Effector memory CD4-positive, alpha-beta T cell (primary cell): ENCODE measurements at places on chromosomes 5 and 9.

DNA sequence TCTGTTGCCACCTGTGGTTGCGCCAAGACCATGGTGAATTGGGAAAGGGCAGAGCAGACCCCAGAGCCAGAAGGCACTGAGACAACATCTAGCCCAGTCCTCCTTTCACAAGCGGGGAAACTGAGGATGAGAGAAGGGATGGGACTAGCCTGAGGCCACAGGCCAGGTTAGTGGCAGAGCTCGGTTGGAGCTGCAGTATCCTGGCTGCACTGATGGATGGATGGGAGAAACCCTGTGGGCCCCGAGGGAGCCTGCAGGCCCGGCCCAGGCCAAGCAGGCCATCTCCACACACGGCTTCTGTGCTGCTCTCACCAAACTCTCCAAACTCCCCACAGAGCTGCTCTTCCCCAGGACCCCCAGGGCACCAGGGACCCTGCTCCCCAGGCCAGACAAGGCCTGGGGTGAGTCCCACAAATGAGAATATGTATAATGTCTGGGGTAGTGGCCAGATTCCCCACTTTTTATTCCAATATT is 60.2 kb downstream of the TSTD2 start:
- no peaks in the 10 kb centered on the region for H3K27me3 ChIP-seq
- DNase-seq, result no peak
- H3K4me1 ChIP-seq, result no peaks in the 10 kb centered on the region
- no peak overlapping the region for H3K27ac ChIP-seq
- no peaks in the 10 kb centered on the region for H3K36me3 ChIP-seq
- H3K4me3 ChIP-seq, result no peak overlapping the region

DNA sequence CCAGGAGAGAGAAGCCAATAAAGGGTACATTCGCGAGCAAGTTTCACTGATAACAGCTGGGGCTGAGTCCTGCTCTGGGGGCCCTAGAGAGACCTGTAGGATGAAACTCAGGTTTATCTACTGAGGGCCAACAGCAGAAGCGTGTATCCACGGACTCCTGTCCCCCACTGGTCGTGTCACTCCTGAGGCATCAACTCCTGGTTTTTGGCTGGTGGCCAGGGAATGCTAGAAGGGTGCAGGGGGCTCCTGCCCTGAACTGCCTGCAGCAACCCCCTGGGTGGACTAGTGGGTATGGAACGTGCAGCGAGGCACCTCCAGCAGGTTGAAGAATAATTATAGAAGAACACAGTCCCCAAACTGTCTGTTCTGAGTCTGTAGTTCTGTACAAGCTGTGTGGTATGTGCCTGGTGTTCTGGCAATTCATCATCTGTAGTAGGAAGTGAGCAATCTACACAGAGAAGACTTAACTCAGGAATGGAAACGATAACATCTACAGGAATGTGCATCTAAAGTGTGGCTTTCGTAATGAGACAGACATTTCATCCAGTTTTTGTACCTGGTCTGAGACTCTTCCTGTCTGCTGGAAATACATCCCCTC is 64.5 kb upstream of the GNA14 start:
- H3K27me3 ChIP-seq, result no peaks in the 10 kb centered on the region
- H3K27ac ChIP-seq, result no peak overlapping the region
- no peak for DNase-seq

- no peaks in the 10 kb centered on the region for H3K36me3 ChIP-seq
- H3K27ac ChIP-seq, result no peak overlapping the region
- H3K4me1 ChIP-seq, result no peaks in the 10 kb centered on the region
- H3K27me3 ChIP-seq, result no peaks in the 10 kb centered on the region
- DNase-seq, result no peak
These were observed 2.0 kb downstream of the SPINK7 start for GRCh38 chr5:148314187-148314586.

DNA sequence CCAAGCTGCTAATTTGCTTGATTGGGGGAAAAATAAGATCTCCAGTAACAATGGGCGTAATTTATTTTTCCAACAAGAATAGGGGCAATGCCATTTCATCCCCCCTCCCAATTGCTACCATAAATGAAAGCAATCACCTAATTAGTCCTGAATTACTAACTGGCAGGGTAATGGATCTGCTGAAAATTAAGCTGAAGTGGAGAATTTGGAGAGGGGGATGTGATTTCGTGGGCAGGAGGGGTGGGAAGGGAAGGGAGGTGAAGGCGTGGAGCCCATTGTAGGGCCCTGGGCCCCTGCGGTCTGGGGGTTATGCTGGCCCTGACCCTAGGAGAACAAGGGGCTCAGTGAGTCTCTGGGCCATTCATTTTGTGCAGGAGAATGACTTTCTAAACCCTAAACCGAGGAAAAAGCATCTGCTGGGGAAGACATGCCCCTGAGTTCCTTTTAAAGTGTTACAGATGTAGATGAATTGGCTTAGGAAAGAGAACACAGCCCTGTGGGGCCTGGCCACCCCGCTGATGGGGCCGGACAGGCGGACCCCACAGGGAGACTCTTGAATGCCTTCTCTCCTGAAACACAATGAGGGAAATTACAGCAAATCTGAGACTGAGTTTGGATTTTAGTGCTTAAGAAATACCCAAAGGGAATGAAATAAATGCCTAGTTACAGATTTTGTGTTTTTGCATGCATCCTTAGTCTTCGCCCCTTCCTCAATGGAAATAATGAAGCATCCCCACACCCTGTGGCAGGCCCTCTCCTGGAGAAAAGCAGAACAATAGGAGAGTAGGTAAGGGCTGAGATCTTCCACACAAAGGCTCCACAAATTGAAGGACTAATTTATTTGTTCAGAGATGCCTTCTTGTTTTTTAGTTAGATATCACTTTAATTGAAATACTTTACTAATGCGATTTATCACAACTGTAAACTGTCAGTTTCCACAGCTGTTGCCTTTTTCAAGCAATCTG is 143.2 kb downstream of the PSAT1 start:
- no peak for DNase-seq
- no peaks in the 10 kb centered on the region for H3K4me1 ChIP-seq
- H3K27ac ChIP-seq, result no peak overlapping the region
- H3K36me3 ChIP-seq, result no peaks in the 10 kb centered on the region
- H3K4me3 ChIP-seq, result no peak overlapping the region

GRCh38 chr9:97386733-97387503 is 25.0 kb upstream of the TDRD7 start:
- no peaks in the 10 kb centered on the region for H3K36me3 ChIP-seq
- H3K27me3 ChIP-seq, result peaks cover 6% of the 10 kb centered on the region
- no peak overlapping the region for H3K4me3 ChIP-seq
- DNase-seq, result peak; percentile 58
- H3K4me1 ChIP-seq, result peaks cover 12% of the 10 kb centered on the region

- no peaks in the 10 kb centered on the region for H3K4me1 ChIP-seq
- H3K4me3 ChIP-seq, result no peak overlapping the region
- no peak for DNase-seq
- no peak overlapping the region for H3K27ac ChIP-seq
- H3K36me3 ChIP-seq, result no peaks in the 10 kb centered on the region
These were observed 14.6 kb downstream of the ADAMTS16 start for GRCh38 chr5:5154733-5155132.

- H3K27me3 ChIP-seq, result no peaks in the 10 kb centered on the region
- no peak overlapping the region for H3K27ac ChIP-seq
- no peak overlapping the region for H3K4me3 ChIP-seq
- DNase-seq, result no peak
- no peaks in the 10 kb centered on the region for H3K36me3 ChIP-seq
These were observed 87.3 kb downstream of the INVS start for GRCh38 chr9:100186356-100186755.

GRCh38 chr9:4097515-4097914 is 202.4 kb downstream of the GLIS3 start:
- H3K4me1 ChIP-seq, result no peaks in the 10 kb centered on the region
- H3K4me3 ChIP-seq, result no peak overlapping the region
- H3K27ac ChIP-seq, result no peak overlapping the region
- no peaks in the 10 kb centered on the region for H3K36me3 ChIP-seq
- no peak for DNase-seq

DNA sequence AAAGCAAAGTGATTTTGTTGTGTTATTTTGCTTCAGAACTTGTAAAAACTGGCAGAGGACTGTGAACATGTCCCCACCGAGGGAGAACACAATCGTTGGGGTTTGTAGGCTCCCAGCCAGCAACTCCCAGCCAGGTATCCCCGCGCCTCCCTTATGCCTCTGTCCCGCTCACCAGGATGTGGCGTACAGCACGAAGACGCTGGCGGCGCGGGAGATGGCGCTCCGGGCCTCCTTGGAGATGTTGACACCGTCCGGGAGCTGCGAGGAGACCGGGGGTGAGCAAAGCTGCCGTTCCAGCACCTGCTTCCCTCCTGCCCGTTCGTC is 630 bp downstream of the POLE3 start:
- no peaks in the 10 kb centered on the region for H3K27me3 ChIP-seq
- H3K4me3 ChIP-seq, result peak overlapping the region; percentile 72
- peak overlapping the region; percentile 91 for H3K27ac ChIP-seq
- H3K4me1 ChIP-seq, result peaks cover 7% of the 10 kb centered on the region

GRCh38 chr5:155885199-155885598 is 441.8 kb upstream of the SGCD start:
- peaks cover 4% of the 10 kb centered on the region for H3K27me3 ChIP-seq
- H3K4me3 ChIP-seq, result no peak overlapping the region
- DNase-seq, result no peak
- no peaks in the 10 kb centered on the region for H3K36me3 ChIP-seq
- no peaks in the 10 kb centered on the region for H3K4me1 ChIP-seq

- H3K4me1 ChIP-seq, result no peaks in the 10 kb centered on the region
- no peaks in the 10 kb centered on the region for H3K27me3 ChIP-seq
- no peak overlapping the region for H3K27ac ChIP-seq
- no peak for DNase-seq
- no peaks in the 10 kb centered on the region for H3K36me3 ChIP-seq
These were observed 101.7 kb upstream of the SARDH start for GRCh38 chr9:133839822-133840329.

DNA sequence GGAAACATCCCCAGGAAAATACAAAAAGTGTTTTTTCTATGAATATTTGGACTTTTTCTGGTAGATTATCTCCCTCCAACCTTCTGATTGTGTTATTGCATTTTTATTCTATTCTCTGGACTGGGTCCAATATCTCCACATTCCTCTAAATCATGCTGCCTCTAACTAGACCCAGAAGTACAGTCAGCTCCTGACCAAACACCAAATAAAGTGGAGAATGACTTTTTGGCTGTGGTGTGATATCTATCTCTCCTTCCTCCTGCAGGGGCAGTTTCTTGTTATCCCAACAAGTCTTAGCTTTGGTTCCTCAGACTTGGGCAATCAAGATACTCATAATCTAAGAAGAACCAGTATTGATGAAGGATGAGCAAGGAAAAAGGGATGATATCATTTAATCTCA is 3.2 kb upstream of the RAI14 start:
- H3K4me3 ChIP-seq, result no peak overlapping the region
- H3K4me1 ChIP-seq, result peaks cover 12% of the 10 kb centered on the region
- peaks cover 5% of the 10 kb centered on the region for H3K27me3 ChIP-seq
- no peak overlapping the region for H3K27ac ChIP-seq

- no peaks in the 10 kb centered on the region for H3K4me1 ChIP-seq
- no peak overlapping the region for H3K27ac ChIP-seq
- no peaks in the 10 kb centered on the region for H3K36me3 ChIP-seq
These were observed 10.0 kb upstream of the CAST start for GRCh38 chr5:96651948-96652753.

GRCh38 chr5:1053391-1054017 is 44.9 kb downstream of the NKD2 start:
- no peak overlapping the region for H3K27ac ChIP-seq
- DNase-seq, result no peak
- H3K27me3 ChIP-seq, result no peaks in the 10 kb centered on the region
- H3K4me1 ChIP-seq, result no peaks in the 10 kb centered on the region
- peaks cover 48% of the 10 kb centered on the region for H3K36me3 ChIP-seq

GRCh38 chr5:134492568-134492967 is 32.9 kb upstream of the JADE2 start:
- H3K27me3 ChIP-seq, result no peaks in the 10 kb centered on the region
- H3K27ac ChIP-seq, result no peak overlapping the region
- H3K4me1 ChIP-seq, result no peaks in the 10 kb centered on the region
- no peaks in the 10 kb centered on the region for H3K36me3 ChIP-seq
- DNase-seq, result no peak
- H3K4me3 ChIP-seq, result no peak overlapping the region

DNA sequence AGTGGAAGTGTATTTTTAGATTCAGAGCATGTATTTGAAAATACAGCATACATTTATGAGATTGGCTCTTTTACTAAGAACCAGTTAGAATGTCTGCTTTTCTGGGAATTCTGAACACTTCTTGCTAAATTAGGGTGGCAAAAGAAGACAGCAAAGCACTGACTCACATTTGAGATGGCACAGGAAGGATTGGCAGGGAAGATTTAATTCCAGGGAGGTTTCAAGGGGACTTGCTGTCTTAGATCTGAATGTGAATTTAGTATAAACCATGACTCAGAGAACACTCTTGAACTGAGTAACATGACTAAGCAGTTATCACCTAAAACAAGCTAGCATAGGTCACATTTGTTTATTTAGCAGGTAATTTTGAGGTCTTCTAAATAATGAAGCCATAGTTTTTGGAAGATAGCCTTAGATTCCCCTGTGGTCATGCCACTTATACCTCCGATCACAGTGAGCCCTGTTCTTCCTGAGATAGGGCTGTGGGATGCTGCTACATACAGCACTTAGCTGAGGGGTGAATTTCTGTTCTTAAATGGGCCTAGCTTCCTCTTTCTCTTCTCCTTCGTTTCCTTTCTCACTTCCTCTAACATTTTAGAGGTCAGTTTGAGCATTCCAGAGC is 173.8 kb downstream of the PCSK1 start:
- H3K27ac ChIP-seq, result no peak overlapping the region
- H3K27me3 ChIP-seq, result no peaks in the 10 kb centered on the region
- H3K4me1 ChIP-seq, result no peaks in the 10 kb centered on the region
- no peak for DNase-seq
- H3K36me3 ChIP-seq, result no peaks in the 10 kb centered on the region
- H3K4me3 ChIP-seq, result no peak overlapping the region

DNA sequence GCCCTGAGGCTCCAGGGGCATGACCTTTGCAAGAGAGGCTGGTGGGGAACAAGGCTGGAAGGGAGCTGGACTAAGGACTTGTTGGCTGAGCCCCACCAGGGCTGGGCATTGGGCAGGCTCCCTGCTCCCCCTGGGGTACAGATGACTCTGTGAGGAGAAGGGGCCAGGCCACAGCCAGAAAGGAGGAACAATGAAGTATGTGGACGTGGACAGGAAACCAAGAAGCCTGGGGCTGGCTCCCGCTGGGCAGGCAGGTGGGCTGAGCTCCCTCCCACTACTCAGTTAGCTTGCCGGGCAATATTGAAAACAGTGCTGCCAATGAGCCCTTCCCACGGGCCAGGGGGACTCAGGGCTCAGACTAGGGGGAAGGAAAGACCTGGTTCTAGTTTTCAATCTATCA is 66.1 kb upstream of the SPTLC1 start:
- H3K27ac ChIP-seq, result no peak overlapping the region
- no peak for DNase-seq
- H3K4me3 ChIP-seq, result no peak overlapping the region
- no peaks in the 10 kb centered on the region for H3K27me3 ChIP-seq

DNA sequence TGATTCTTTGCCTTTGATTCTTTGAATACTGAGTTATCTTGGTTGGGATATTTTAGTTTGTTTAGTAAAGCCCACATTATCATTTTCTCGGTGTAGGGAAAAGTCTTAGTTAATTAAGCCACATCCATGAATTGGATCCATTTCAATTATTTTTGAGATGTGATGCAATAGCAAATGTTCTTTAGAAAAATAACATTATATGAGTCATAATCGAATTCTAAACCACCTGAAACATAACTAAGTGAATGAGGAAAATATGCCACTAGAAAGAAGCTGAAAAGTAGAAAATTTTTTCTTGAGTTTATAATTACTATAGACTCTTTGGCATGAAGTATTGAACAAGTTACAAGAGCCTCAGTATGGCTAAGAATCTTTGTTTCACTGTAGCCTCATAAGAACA is 17.5 kb upstream of the CCDC192 start:
- H3K27ac ChIP-seq, result no peak overlapping the region
- no peaks in the 10 kb centered on the region for H3K27me3 ChIP-seq
- no peak overlapping the region for H3K4me3 ChIP-seq
- no peak for DNase-seq
- H3K4me1 ChIP-seq, result no peaks in the 10 kb centered on the region
